ENCODE measurements at places on chromosomes 7 and 10. TPM values are rescaled to one million over a fixed set of nuclear protein-coding genes. Genes with fewer than 3 reads are reported as not detected.
A peak's percentile ranks its signal among the peaks of the same experiment; 100 is the strongest.

DNA sequence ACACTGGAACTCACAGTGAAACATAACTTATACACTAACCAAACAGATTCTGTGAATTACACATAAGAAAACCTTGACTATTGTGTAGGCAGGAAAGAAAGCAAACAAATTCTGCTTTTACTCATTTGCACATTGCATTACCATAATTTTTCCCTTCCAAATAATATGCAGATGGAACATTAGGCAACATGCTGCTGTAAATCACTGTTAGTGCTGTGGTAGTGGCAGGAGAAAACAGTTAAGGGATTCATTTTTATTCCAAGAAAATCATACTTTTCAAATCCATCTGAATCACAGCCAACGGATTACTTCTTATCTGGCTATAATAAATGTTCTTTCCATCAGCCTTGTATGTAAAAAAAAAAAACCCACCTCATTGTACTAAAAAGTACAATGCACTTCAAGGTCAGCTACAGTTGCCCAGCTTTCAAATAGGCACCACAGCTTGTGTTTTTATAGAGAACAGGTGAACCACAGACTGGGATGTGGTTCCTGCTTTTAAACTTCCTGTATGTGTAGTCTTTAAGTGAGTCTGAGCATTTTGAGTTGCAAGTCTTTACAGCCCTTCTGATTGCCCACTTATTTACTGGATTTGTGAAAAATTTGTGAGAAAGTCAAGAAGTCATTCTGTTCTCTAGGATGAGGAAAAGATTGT lies 590.0 kb upstream of the SEMA3D start:
- no peak for DNase-seq

- DNase-seq = no peak
Observed at GRCh38 chr7:158329686-158330085, 257.9 kb downstream of the PTPRN2 start.

DNA sequence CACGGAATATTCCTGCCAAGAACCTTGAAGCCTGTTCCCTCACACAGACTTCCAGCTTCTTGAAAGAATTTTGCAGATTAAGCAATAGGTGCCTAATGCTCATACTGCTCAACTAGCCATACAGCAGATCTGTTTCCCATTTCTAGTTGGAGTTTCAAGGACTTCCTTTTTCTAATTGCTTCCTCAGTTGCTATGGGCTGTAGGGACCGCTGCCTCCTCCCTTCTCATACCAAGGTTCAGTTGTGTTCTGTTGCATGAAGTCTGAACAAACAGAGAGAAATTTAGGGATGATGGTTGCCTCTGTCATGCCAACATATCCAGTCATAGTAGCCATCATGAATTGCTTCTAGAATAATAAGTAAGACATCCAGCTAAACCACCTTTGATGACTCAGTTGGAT lies 6.8 kb downstream of the ITGA8 start:
- DNase-seq = no peak

DNA sequence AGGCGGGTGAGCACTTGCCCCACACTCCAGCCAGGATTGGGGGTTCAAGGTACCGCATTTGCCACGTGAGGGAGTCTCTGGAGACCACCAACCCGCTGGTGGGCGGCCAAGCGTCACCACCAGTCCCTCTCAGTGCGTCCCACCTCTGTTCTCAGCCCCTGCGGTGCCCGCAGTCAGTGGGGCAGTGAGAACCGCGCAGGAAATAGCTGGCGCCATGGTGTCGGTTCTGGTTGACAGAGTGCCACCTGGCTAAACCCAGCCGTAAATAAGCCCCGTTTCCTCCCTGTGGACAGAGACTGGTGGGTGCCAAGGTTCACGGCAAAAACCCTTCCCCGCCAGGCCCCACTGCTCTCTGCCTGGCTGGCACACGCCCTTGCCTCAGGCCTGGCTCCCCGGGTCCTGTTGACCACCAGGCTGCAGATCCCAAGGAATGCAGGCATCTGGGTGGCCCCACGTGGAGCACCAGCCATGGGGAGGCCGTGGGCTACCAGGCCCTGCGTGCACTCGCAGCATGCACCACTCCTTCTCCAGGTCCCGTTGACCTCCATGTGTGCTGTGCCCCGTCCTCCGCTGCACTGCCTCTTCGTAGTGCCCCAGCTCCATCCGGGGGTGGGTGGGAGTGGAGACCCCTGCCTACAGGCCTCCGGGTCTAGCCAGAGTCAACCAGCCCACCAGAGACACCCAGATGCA lies 140.0 kb downstream of the LHPP start:
- DNase-seq = no peak

GRCh38 chr10:124596116-124596785 lies 134.6 kb downstream of the LHPP start:
- DNase-seq = no peak

- DNase-seq = peak; percentile 71
Observed at GRCh38 chr7:116210345-116211005, at the start of gene TES. TES (plus strand) TSS chr7:116210539; CDS start chr7:116210708, 169 bp downstream.

- no peak for DNase-seq
Observed at GRCh38 chr7:83486957-83487356, 162.0 kb downstream of the SEMA3E start.

DNA sequence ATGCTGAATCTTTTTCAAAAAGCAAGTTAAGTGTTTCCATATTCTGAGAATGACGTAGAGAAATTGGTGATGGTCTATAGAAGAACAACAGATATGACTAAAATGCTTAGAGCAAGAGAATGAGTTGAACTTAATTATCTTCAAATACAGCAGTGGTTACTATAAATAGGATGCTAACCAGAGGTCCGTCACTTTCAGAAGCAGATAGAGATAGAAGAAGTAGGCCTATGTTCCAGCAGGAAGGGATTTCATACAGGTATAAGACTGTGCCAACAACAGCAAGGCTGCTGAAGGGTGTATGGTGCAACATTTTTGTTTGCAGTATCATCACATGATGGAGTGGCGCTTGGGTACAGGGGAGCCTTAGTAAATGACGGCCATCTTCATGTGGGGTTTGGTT lies 68.6 kb downstream of the HBP1 start:
- DNase-seq = no peak

GRCh38 chr10:82358486-82359099 lies 483.6 kb downstream of the NRG3 start:
- no peak for DNase-seq

- DNase-seq = no peak
Observed at GRCh38 chr7:27032839-27033238, 63.0 kb downstream of the HOXA1 start.

GRCh38 chr10:127892743-127893142 lies at the start of gene CLRN3:
CLRN3 (minus strand) TSS chr10:127892941; CDS start chr10:127892784, 157 bp downstream.
- no peak for DNase-seq

GRCh38 chr7:82615527-82615926 lies 171.9 kb upstream of the CACNA2D1 start:
- DNase-seq = no peak

GRCh38 chr10:108616559-108617285 lies 1306.6 kb downstream of the XPNPEP1 start:
- no peak for DNase-seq

DNA sequence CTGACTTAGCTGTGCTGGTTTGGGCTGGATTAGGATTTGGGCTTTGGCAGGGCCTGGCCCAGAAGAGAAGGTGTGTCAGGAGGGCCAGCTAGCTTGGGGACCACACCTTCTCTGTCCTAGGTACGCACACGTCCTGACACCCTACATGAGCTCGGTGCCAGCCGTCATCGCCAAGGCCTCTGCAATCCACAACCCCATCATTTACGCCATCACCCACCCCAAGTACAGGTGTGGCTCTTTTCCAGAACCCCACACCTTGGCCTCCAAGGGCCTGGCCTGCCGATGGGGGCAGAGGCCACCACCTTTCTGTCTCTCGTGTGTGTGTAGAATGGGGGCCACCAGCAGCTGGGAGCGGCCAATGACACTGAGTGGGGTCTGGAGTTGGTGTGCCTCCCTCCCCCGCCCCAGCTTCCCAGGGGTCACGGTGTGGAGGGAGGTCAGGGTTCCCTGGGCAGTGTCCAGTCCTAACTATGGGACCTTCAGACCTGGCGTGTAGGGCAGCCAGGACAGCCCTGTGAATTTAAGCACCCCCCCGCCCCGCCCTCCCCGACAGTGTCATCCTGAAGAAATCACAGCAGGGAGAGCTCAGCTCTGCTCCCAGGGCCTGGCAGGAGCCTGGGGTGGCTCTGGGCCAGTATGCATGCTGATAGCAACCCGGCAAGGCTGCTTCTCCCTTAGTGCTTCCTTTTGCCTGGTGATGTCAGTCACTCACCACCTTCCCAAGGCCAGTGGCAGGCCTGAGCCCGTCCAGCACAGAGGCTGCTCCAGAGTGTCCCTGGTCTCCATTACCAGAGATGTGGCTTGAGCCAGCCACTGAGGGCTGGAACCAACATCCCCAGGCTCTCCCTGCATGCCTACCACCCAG lies 6.9 kb upstream of the LDB3 start:
- no peak for DNase-seq

DNA sequence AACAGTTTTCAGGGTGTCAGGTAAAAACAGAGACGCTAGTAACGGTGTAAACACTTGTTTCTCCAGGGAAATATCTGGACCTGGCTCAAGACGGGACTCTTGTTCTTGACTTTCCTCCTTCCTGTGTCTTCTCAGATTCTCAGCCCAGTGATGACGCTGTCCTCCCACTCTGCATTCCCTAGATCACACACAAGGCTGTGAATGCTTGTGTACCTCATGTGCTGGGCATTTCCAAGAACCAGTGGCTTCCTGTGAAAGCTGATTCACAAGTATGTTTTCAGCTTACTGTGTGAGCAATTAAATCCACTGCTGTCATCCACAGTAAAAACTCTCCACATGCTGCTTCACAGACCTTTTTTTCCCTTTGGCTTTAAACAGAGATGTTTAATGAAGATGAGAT lies 193.8 kb upstream of the DPP6 start:
- DNase-seq = no peak

DNA sequence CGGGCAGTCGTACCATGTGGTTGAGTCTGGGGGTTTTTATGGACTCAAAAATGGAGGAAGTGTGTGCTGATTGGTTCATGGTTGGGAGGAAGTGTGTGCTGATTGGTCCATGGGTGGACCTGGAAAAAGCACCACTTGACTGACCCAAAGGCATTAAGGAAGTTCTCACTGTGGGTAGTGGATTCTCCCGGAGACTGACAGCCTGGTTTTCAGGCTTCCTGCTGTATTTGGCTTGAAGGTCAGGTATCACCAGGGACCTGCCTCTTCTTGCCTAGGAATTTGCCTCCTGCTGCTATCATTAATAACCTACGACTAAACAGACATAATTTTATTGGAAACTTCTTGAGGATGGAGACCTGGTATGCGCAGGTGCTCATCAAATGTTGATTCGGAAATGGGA lies 268.8 kb upstream of the LRGUK start:
- no peak for DNase-seq

DNA sequence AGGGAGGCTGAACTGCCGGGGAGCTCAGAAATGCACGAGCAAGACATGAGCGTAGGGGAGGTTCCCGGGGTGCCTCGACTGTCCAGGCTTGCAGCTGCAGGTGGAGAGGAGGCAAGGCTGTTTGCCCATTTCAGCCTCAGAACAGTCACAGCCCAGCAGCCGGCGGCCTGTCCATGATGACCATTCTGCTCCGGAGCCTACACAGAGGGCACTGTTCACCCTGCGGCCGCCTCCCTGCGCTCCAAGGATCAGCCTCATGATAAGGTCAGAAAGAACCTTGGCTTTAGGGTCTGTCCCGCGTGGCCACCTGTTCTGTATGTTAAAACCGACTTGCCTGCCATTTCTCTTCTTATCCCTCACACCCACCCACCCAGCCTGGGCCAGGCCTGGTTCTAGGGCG lies 21.9 kb upstream of the CFAP46 start:
- no peak for DNase-seq

- DNase-seq = no peak
Observed at GRCh38 chr10:85157206-85157605, 828.8 kb downstream of the CCSER2 start.

GRCh38 chr10:60883187-60883586 lies 60.8 kb downstream of the RHOBTB1 start:
- no peak for DNase-seq

GRCh38 chr10:110501142-110501937 lies 3.6 kb downstream of the DUSP5 start:
- DNase-seq = peak; percentile 44

DNA sequence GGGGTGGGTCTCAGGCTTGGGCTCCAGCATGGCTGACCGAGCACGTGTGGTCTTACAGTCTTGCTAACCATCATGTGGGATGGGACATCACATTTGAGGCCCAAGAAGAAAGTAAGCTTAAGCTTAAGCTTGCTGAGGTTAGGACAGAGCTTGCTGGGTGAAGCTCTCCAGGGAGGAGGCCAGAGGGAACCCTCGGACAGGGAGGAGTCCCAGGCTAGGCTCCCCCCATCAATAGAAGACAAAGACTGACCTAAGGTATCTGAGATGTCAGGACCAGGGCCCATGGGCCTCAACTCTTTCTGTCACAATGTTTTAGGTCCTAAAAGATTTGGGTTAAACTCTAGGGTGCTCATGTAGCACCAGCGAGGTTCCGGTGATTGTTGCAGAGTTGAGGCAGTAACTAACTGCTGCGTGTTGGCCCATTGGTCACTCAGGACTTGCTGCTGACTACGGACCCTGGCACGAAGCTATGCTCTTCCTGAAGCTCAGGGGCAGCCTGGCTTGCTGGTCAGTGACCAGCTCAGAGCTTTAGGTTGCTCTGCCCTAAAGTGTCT lies 10.5 kb downstream of the AKR1E2 start:
- no peak for DNase-seq

GRCh38 chr10:89055159-89055558 lies 64.6 kb downstream of the FAS start:
- no peak for DNase-seq

DNA sequence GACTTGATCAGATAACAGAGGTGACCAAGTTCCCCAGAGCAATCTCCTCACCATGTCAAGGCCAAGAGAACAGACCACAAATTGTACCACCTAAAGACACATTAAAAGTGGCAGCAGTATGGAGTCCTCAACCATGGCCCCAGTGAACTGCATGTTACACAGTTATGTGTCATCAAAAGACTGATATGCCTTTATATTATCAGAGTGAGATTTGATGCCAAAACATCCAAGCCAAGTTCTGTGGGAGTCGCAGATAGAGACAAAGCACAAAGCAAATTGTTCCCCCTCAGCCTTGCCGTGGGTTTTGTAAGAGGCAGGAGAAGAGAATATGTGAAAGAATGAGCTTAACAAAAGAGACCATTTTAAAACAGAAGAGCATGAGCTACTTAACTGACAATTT lies 39.2 kb upstream of the TES start:
- DNase-seq = no peak

GRCh38 chr7:35256256-35257175 lies 2.6 kb upstream of the TBX20 start:
- no peak for DNase-seq

ADAM22 gene
- total RNA-seq = 8.4 TPM

CYP26C1 gene
- total RNA-seq = 0.09 TPM

AZGP1 gene
- 4,716 TPM for total RNA-seq

EPO gene
- not detected for total RNA-seq

VWDE gene
- total RNA-seq = 2.7 TPM

SLC37A3 gene
- total RNA-seq = 38.8 TPM

DNAH11 gene
- total RNA-seq = 13.3 TPM

FAM131B gene
- 0.32 TPM for total RNA-seq

CSGALNACT2 gene
- 10.0 TPM for total RNA-seq

ELAPOR2 gene
- total RNA-seq = 15.5 TPM

SLC29A4 gene
- 13.5 TPM for total RNA-seq

CTAGE8 gene
- total RNA-seq = 6.3 TPM

WASHC2C gene
- 37.3 TPM for total RNA-seq

TMEM26 gene
- 3.7 TPM for total RNA-seq

MXI1 gene
- 83.3 TPM for total RNA-seq

MDFIC gene
- total RNA-seq = 17.2 TPM

Measured in prostate gland (tissue), 2 donors.